Activated CD4-positive, alpha-beta T cell treated with anti-CD3 and anti-CD28 coated beads, Interleukin-2, amount 50 U/mL, for 4 hours (primary cell): ENCODE measurements at places on chromosomes 1 and 21.
A peak's percentile ranks its signal among the peaks of the same experiment; 100 is the strongest.

DNA sequence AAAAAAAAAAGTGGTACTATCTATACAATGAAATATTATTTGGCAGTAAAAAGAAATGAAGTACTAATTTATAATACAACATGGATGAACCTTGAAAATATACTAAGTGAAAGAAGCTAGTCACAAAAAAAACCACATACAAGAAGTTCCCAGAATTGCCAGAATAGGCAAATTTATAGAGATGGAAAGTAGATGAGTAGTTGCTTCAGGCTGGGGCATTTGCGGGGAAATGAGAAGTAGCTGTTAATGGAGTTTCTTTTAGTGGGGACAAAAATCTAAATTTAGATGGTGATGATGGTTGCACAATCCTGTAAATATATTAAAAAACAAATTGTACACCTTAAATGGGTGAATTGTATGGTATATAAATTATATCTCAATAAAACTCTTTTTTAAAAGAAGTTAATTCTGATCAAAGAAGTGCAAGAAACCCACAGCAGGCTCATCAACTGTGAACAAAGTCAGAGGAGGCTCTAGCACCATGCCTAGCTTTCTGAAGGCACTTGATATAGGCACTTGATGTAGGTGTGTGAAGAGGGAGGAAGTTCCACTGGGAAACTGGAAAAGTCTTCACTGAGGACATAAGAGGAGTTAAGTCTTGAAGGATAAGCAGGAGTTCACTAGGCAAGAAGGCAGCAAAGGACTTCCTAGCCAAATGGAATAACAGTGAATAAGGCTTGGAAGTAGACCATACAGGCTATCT is 52.5 kb downstream of the DMAP1 start:
- no peak for DNase-seq

- DNase-seq: no peak
Measured at GRCh38 chr1:169081503-169082123, 24.9 kb upstream of the ATP1B1 start.

DNA sequence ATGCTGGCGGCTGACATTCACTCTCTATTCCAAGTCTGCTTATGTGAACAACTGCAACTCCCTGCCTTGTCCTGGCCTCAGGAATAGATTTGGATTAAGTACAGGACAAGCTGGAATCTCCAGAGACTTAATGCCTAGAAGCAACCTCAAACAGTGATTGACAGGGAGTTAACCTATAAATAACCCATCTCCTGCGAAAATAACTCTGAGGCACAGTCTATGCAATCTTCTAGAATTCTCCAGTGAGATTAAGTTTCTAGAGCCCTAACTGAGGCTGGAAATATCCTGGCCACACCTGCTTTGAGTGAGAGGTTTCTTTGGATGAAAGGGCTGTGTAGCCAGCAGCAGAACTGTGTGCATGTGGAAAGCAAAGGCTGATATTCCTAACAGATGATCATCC is 25.3 kb upstream of the ATP1A1 start:
- no peak for DNase-seq

- DNase-seq: no peak
Measured at GRCh38 chr1:85504417-85504816, 39.5 kb upstream of the DDAH1 start.

DNA sequence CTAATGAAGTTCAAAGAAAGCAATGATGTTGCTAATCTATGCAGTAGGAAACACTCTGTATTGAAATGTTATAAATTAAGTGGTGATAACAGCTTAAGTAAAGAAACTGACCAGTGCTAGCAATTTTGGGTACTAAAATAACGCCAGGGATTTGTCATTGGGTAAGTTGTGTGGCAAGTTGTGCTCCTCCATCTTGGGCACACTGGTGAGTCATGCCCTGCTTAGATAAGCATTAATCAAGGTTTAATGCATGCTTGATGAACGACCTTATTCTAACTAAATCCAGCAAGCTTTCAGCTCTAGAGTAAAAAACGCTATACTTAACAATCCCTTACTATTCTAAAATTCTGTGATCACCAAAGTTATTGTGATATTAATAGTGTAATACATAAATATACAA is 25.2 kb downstream of the VAMP4 start:
- no peak for DNase-seq

GRCh38 chr1:228445843-228446650 is 29.4 kb upstream of the TRIM17 start:
- DNase-seq: no peak

GRCh38 chr1:16420424-16421118 is 16.7 kb downstream of the SPATA21 start:
- DNase-seq: peak; percentile 25

DNA sequence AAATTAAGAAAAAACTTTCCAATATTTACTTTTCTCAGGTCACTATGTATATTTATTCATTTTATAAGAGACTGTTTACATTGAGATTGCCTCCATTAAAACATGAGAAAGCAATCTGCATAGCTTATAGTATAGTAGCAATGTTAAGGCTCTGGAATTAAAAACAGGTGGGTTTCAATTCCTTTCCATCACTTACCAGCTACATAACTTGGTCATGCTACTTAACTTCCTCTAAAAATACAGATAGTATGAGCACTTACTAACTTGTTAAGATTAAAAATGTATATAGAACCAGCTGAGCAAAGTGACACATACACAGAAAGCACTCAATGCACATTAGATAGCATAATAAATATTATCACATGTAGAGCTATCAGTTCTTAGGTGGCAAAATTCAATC is 76.6 kb downstream of the LYST start:
- DNase-seq: no peak

DNA sequence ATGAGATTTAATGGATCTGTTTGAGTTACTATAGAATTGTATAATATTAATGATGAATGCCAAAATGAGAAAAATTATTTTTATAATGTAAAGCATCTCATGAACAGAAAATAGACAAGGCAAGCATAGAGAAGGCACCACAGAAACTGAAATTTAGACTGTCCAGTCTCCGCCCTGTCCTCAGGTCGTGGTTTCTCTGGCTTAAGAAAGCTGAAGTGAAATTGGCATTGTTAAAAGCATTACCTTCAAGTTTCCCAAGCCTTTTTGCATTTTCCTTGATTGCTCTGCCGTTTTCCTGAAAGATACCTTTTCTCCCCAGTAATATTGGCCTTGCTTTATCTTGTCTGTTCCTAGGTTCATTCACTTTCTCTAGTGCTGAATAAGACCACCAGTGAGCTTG is 58.0 kb downstream of the VPS13D start:
- no peak for DNase-seq
